Vagina (tissue), 2 donors: ENCODE measurements at places on chromosomes 6 and 20.
A peak's percentile ranks its signal among the peaks of the same experiment; 100 is the strongest.

DNA sequence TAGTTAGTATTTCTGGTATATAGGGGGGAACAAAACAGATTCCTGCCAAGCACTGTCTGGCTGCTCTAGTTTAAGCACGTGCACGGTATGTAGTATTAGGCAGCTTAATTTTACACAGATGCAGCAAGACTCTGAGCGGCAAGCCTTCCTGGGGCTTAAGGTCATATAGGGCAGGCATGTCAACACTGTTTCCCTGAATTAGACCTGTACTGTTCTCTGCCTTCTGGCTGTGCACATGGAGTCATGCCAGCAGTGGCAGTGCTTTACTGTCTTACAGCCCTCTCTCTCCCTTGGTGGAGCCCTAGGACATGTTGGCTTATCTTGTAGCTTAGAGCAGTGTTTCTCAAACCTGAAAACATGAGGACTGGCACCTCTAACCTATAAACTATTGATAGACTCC lies 56.6 kb downstream of the PHF20 start:
- DNase-seq, result no peak

- no peak for DNase-seq
These were observed 114.1 kb downstream of the KIF16B start for GRCh38 chr20:16459019-16459700.

GRCh38 chr20:18287546-18287914 lies 797 bp upstream of the ZNF133 start:
- DNase-seq, result no peak

- peak; percentile 92 for DNase-seq
These were observed 139.7 kb downstream of the CDC5L start for GRCh38 chr6:44527181-44527580.

DNA sequence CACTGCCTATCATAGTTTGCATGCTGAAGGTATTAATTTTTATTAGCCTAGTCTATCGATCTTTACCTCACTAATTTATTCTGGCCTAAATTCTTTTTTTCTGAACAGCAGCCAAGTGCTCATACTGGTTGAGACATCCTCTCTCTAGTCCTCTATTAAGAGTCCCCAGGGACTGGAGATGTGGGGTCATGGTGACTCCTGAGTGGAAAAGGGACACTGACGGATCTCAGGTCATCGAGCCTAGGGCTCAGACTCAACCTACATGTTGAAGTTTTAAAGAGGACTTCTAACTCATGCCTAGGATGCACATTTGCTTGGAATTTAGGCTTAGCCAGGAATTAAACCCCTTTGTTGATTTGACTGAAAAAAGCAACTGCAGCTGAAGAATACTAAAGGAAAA lies 378.1 kb downstream of the BTBD9 start:
- no peak for DNase-seq

DNA sequence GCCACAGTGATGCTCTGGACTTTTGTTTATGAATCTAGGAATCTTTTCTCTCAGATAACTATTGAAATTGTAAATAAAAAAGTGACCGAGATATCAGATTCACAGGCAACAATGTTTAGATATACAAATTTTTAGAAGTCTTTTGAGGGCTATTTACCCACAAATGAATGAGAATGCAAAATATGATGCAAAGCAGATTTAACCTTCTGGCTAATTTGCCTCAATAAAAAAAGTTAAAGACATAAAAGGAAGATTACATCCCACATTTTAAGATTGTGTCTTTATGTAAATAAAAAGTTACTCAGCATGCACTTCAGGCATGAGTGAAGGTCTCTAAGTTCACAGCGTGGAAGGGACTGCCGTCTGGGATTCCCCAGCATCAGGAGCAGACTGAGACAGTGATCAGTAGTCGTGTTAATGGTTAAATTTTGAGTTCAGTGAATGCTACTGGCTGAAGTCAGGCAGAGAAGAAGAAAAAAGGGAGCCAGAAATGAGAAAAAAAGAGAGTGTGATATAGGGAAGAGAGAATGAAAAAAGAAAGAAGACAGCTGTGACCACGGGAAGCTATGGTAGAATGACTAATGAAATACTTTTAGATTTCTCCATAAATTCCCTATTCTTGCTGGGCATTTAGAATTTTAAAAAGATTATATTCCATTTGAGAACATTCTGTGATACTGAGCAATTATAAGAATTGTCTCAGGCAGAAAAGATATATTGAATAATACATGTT lies 93.6 kb downstream of the MYB start:
- DNase-seq, result no peak

DNA sequence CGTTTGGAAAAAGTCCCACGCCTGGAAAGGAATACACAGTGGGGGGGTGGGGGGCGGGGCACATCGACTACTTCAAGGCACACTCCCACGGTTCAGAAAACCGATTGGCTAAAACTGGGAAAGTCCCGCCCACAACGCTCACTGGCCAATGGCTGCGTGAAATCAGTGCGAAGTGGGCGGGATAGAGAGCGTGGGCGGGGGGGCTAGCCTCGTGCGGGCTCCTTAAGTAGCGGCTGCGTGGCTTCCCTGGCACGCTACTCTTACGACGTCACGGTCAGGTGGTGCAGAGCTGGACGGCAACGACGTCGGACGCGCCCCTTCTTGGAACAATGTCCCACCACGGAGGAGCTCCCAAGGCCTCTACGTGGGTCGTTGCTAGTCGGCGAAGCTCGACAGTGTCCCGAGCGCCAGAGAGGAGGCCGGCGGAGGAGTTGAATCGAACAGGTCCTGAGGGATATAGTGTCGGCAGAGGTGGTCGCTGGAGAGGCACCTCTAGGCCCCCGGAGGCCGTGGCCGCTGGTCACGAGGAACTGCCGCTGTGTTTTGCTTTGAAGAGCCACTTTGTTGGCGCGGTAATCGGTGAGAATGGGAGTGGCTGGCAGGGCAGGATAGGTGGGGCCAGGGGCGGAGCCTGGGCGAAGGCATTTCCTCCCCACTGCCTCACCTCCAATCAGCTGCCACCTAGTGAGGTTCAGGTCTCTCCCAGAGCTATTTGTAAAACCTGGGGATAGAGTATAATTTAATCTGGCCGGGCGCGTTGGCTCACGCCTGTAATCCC lies at the start of gene DDX43:
Gene DDX43 (plus strand): TSS at position 252 of the 778 bp plus-strand sequence. CDS start 78 bp downstream, at position 330.
- no peak for DNase-seq

DNA sequence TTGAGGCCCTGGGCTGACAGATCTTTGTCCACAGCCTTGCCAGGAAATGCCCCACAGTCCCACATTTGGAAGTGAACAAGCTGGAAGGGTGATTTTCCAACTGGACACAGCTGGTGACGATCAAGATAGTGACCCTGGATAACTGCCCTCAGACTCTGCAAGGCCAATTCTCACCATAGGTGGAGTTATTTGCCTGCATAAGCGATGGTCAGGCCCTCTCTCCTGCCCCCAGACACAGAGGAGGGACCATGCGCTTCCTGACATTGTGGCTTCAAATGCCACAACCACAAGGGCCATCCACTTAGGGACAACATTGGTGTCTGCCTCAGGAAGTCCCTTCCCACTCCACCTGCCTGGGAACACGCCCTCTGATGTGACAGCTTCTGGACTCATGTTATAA lies 96.0 kb downstream of the JPH2 start:
- DNase-seq, result no peak

DNA sequence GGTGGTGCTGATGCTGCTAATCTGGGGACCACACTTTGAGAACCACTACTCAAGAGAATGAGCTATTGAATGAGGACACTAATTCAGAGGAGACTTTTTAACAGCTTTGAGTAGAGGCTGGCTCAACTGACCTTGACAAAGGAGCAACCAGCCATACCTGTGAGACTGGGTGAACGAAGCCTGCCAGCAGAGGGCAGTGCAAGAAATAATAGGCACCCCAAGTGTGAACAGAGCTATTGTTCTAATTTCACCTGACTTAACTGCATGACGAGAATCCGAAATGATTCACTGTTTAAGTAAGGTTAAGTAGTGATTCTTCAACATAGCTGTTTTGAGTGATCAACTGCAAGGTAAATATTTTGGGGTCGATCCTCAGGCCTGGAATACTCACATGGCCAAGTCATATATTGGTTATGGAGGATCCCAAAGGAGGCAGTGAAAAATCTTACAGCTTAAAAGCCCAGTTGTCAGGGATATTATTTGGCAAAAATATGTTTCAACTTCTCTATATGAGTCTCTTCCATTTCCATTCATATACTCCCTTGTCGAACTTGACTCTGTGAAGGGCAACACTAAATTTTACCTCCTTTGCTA lies 550.5 kb upstream of the MARCKS start:
- DNase-seq, result no peak

DNA sequence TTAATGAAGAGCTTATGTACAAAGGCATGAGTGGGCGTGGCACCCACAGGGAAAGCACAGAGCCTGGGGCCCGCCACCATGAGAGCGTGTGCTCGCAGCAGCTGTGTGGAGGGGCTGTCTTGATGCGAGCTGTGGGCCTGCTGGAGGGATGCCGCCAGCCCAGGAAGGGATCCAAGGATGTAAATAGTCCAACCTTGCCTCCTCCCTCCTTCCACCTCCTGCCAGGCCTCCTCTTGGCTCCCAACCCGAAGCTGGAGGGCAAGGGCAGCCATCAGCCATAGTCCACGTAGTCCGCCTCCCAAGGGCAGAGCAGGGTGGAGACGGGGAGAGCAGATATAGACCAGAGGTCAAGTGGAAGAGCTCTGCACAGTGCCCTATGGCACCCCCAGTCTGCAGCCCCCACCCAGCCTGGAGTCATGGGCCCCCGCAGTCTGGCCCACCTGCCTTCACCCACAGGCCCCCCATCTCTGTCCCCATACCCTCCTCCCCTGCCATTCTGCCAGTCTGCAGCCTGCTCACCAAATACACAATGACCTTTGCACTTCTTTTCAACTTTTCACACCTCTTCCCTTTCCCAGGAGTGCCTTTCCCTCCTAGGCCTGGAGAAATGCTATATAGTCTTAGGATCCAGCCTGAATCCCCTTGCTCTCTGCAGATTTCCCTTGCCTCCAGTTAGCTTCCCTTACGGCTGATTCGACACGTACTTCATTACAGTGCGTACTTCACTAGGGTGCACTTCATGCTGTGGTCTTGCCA lies 77.1 kb downstream of the SHLD1 start:
- DNase-seq, result no peak

DNA sequence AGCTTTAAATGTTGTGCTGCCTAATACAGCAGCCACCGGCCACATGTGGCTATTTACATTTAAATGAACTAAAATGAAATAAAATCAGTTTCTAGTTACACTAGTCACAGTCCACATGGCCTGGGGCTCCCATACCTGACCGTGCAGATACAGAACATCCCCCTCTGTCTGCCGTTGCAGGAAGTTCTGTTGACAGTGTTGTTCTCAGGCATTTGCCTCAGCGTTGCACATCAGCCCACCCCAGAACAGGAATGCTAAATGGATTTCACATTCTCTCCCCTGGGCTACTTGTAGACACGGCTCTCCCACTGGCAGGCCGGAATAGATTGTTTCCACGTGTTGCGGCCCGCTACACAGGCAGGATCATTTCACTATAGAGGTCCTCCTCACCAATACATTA lies 26.3 kb downstream of the JAG1 start:
- DNase-seq, result no peak

- DNase-seq, result no peak
These were observed 52.6 kb upstream of the SYNJ2 start for GRCh38 chr6:157929076-157929475.

DNA sequence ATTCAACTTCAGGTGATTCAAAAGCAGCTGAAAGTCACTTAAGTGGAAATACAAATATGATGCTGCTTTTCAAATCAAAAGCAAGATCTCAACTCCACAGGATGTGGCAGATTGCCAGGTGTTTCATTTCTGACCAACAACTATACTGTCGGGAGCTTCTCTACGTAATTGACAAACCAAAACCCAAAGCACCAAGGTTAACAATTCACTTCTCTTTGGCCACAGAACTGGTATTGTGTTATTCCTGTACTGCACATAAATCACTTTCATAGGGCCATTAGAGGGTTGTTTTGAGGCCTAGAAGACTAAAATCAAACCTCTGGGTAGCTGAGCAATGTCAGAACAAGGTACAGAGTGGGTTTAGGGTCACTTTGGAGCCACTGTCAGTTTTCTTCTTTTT lies 169.7 kb downstream of the HAO1 start:
- no peak for DNase-seq

GRCh38 chr6:35911871-35912653 lies 8.8 kb downstream of the SRPK1 start:
- no peak for DNase-seq

- DNase-seq, result no peak
These were observed 20.7 kb downstream of the EBF4 start for GRCh38 chr20:2713285-2713684.

DNA sequence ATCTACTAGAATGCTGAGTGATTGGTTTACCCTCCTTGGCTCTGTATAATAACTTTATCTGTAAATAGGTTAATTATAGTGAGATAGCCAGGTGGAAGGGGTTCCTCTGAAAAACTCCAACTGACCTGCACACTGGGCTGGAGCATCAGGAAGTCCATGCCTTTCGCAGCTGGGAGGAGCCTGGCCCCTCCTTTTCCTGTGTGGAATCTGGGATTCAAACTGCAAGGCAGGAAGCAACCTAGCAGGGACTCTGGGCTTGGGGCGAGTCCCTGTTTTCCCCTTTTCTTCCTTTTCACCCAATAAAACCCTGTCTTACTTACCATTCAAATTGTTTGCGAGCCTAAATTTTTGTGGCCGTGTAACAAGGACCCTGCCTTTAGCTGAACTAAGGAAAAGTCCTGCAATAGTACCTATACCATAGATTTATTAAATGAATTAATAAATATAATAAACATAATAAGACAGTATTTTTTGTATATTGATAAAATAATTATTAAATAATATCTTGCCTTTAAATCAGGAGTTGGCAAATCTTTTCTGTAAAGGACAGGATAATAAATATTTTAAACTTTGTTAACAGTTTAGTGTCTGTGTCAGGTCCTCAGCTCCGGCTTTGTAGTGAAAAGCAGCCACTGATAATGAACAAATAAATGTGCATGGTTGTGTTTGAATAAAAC lies 406.2 kb upstream of the MMS22L start:
- no peak for DNase-seq
